ENCODE measurements at places on chromosomes 1 and 21.

DNA sequence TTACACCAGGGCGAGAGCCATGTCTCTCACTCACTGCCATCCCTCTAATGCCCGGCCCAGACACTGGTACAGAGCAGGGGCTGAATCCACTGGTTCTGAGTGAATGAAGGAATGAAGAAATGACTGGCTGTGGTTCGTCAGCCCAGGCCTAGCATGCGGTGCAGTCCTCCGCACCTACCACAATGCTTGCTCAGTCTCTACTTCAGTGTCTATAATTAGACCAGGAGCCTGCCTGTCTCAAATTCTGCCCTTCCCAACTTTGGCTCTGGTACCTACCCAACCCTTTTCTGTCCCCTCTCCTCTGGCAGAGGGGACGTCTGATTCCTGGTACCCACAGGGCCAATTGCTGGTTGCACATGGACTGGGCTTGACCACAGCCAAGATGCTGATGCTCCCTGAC lies 118.2 kb upstream of the GRIK3 start:
- H3K4me3 ChIP-seq = no peak overlapping the region
- H3K27me3 ChIP-seq = peaks cover 20% of the 10 kb centered on the region
- H3K4me1 ChIP-seq = no peaks in the 10 kb centered on the region

DNA sequence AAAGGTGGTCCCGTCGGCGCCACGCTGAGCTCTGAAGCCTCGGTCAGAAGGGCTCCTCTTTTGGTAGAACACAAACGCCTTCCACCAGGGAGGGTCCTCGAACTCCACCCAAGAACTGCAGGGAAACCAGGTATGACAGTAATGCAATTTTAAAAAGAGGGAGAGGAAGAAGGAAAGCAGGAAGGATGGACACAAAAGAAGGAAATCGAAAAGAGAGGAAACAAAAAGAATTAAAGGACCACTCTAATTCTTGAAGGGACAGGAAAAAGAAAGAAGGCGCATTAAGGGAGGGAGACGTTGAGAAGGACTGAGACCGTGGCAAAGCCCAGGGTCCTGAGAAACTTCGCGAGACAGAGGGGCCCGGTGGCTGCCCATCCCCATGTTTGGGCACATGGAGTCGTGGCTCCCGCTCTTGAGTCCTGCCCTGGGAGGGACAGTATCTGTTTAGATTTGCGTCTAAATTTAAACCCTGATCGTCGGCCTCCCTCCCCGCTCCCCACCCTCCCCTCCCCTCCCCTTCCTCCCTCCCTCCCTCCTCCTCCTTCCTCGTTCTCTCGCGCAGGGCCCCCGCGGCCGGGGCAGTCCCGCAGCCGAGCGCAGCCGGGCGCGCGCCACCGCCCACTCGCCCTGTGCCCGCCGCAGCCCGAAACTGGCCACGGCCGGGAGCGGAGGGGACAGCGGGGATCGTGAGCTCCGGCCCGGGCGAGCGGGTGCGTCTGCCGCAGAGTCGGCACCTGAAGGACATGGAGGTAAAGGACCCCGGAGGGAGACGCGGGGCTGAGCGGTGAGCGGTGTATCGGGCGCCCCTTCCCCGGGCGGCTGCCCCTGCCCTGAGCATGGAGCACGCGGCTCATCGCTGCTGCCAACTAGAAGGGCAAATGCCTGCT lies at the start of gene RCSD1:
Gene RCSD1 (plus strand): TSS at position 552 of the 887 bp plus-strand sequence. CDS start 192 bp downstream, at position 744.
- DNase-seq = peak; percentile 72
- H3K27ac ChIP-seq = peak within 1 kb of the TSS; percentile 95
- peaks cover 11% of the 10 kb centered on the region for H3K36me3 ChIP-seq
- H3K4me3 ChIP-seq = peak within 1 kb of the TSS; percentile 85
- no peaks in the 10 kb centered on the region for H3K27me3 ChIP-seq
- H3K4me1 ChIP-seq = peaks cover 65% of the 10 kb centered on the region

DNA sequence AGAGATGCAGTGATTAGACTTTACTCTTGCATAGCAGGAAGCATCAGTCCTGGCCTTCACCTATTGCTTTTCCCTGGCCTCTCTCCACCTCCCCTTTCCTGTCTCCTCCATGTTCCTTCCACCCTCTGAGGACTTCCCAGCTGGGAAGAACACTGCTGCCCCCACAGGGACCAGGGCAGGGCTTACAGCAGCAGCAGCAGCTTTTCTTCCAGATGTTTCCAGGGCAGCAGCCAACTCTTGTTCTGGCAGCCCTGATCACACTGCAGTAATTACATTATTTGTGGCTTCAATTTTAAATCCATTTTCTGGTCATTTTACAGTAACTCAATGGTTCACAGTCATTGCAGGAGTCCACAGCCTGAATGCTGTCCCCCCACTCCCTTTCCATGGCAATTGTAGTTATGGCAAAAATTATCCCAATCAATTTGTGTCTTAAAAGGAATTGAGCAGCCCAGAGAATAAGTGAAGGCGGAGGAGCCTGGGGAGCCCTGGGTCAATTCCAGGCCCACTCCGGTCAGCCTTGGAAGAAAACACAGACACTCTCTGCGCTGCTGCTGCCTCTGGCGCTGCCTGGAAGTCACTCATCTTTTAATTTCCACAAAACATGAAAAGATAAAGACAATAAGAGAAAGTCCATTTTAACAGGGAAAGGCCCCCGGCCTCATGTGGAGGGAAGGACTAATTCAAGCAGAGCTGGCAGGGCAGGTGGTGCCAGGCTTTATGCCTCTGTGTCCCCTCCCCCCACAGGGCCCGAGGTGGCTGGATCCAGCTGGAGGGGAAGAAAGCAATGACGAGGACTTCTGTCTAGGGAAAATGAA lies 148.6 kb downstream of the GRIK3 start:
- H3K27me3 ChIP-seq = peaks cover 4% of the 10 kb centered on the region
- H3K4me3 ChIP-seq = no peak overlapping the region
- H3K36me3 ChIP-seq = no peaks in the 10 kb centered on the region
- no peaks in the 10 kb centered on the region for H3K4me1 ChIP-seq
- H3K27ac ChIP-seq = no peak overlapping the region

GRCh38 chr1:70978623-70979022 lies 69.0 kb downstream of the PTGER3 start:
- DNase-seq = no peak
- no peaks in the 10 kb centered on the region for H3K36me3 ChIP-seq
- H3K27me3 ChIP-seq = peaks cover 15% of the 10 kb centered on the region
- no peak overlapping the region for H3K27ac ChIP-seq

- peak; percentile 28 for DNase-seq
- H3K4me1 ChIP-seq = peaks cover 20% of the 10 kb centered on the region
- H3K27me3 ChIP-seq = peaks cover 27% of the 10 kb centered on the region
- H3K4me3 ChIP-seq = peak overlapping the region; percentile 78
Measured at GRCh38 chr1:64471218-64472039, 1.5 kb downstream of the CACHD1 start.

- peak overlapping the region; percentile 27 for H3K27ac ChIP-seq
- H3K4me1 ChIP-seq = peaks cover 67% of the 10 kb centered on the region
- peak overlapping the region; percentile 65 for H3K4me3 ChIP-seq
- no peaks in the 10 kb centered on the region for H3K36me3 ChIP-seq
- no peak for DNase-seq
Measured at GRCh38 chr1:84164161-84164560, 20.1 kb downstream of the PRKACB start.

DNA sequence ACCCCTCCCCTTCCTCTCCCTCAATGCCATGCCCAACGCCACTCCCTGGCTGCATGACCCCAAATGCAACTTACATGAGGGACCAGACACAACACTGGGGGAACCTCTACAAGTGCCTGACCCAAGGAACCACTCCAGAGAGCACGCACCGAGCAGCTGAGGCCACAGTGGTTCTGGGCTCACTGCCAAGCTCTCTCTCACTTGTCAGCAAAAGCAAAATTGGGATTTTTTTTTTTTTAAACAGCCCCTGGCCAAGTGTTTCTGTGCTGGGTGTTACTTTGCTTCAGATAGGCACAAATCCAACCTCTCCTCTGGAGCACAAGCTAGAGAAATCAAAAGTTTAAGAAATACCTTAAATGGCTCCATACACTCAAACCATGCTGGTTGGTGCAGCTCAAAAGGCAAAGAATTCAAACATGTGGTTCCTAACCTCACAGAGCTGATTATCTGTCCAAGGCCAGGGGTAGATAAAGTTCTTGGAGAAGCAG lies 363.0 kb downstream of the SETD4 start:
- H3K27ac ChIP-seq = no peak overlapping the region
- no peak overlapping the region for H3K4me3 ChIP-seq
- H3K27me3 ChIP-seq = no peaks in the 10 kb centered on the region
- peaks cover 5% of the 10 kb centered on the region for H3K4me1 ChIP-seq
- DNase-seq = peak; percentile 15

DNA sequence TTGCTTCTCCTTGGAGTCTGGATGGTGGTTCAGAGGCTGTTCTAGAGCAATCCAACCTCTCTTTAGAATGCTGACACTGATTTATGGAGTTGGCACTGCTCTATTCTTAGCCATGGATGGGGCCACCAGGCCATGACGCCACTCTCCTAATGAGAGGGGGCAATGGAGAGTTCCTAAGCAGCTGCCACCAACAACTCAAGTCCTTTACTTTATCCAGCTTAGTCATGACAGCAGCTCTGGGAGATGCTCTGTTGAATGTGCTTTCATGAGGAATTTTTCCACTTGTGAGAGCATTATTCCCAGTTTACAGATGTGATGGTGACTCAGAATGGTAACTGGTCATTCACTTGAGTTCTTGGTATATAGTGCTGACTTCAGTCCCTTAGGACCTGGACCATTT lies 366.3 kb downstream of the HHAT start:
- no peaks in the 10 kb centered on the region for H3K36me3 ChIP-seq
- no peak overlapping the region for H3K27ac ChIP-seq
- H3K27me3 ChIP-seq = no peaks in the 10 kb centered on the region
- DNase-seq = no peak

- DNase-seq = no peak
- H3K4me1 ChIP-seq = no peaks in the 10 kb centered on the region
- H3K36me3 ChIP-seq = peaks cover 3% of the 10 kb centered on the region
- no peak overlapping the region for H3K4me3 ChIP-seq
Measured at GRCh38 chr1:224906340-224906739, 23.1 kb upstream of the DNAH14 start.

DNA sequence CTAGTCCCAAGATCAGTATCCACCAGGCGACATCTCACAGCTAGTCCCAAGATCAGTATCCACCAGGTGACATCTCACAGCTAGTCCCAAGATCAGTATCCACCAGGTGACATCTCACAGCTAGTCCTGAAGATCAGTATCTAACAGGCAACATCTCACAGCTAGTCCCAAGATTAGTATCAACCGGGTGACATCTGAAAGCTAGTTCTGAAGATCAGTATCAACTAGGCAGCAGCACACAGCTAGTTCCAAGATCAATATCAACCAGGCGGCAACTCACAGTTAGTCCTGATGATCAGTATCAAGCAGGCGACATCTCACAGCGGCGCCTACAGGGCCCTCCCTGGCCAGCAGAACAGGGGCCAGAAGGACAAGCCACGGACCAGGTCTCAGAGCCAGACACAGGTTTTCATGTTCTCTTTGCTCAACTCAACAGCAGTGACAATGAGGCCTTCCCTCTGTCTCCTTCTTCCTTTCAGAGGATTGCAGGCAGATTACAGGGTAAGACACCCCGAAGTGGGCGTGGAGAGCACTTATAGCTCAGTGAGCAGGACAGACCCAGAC lies 32.5 kb downstream of the NPHP4 start:
- no peak overlapping the region for H3K4me3 ChIP-seq
- H3K36me3 ChIP-seq = peaks cover 7% of the 10 kb centered on the region
- H3K27me3 ChIP-seq = no peaks in the 10 kb centered on the region
- peaks cover 4% of the 10 kb centered on the region for H3K4me1 ChIP-seq

DNA sequence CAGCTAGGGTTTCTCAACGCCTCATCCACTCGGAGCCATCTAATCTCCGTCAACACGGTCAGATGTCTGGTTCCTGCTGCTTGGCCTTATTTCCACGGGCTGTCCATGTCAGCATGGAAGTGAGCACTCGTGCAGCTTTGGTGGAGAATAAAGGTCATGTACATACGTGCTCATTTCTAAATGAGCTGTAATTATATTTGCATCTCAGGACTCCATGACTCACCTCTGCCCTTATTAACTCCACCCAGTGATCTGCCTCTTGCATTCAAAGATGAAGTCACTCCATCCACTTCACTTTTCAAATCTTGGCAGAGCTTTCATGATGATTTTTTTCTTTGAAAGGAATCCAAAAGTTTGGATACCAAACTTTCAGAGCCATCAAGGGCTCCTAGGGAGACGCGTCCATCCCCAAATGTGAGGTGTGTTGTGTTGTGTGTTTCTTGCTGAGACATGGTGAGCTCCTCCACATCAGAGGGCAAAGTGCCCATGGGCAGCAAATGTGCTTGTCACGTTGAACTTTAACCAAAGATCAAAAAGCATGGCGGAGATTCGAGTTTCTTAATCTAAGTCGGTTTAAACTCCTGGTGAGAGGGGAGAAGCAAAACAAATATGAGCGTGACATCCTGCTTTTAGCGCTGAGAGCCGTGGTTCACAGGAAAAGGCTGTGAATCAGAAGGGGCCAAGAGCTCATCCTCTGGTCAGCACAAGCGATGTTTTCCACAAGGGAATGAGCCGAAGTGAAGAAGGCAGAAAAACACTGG lies 68.6 kb upstream of the ERRFI1 start:
- DNase-seq = no peak
- no peaks in the 10 kb centered on the region for H3K36me3 ChIP-seq
- H3K4me3 ChIP-seq = no peak overlapping the region
- H3K27me3 ChIP-seq = peaks cover 20% of the 10 kb centered on the region
- H3K27ac ChIP-seq = no peak overlapping the region

DNA sequence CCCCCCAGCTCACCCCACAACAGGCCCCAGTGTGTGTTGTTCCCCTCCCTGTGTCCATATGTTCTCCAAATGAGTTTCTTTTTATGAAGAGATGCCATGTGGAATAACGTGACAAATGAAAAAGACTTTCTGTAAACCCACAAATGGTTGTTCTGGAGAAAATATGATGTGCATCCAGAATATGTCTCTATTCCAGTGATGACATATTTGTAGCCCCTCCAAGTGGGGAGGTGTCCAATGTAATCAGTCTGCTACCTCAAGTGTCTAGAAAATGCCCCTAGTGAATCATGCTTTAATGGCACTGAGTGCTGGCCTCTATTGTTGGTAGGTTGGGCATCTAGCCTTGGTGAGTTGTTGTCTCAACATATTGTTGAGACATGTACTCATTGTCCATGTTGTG lies 179.6 kb downstream of the KCNK2 start:
- no peak for DNase-seq
- H3K4me1 ChIP-seq = no peaks in the 10 kb centered on the region
- no peaks in the 10 kb centered on the region for H3K36me3 ChIP-seq
- no peak overlapping the region for H3K27ac ChIP-seq
- no peak overlapping the region for H3K4me3 ChIP-seq
- H3K27me3 ChIP-seq = peaks cover 12% of the 10 kb centered on the region

- no peaks in the 10 kb centered on the region for H3K36me3 ChIP-seq
- peaks cover 6% of the 10 kb centered on the region for H3K4me1 ChIP-seq
- H3K27me3 ChIP-seq = peaks cover 18% of the 10 kb centered on the region
- H3K27ac ChIP-seq = no peak overlapping the region
Measured at GRCh38 chr21:45021428-45022347, 52.7 kb upstream of the ADARB1 start.
